ENCODE measurements at places on chromosomes 16 and 17. TPM values are rescaled to one million over a fixed set of nuclear protein-coding genes. Genes with fewer than 3 reads are reported as not detected.

TTC19 gene
- 61.8 TPM for polyA plus RNA-seq

DNA sequence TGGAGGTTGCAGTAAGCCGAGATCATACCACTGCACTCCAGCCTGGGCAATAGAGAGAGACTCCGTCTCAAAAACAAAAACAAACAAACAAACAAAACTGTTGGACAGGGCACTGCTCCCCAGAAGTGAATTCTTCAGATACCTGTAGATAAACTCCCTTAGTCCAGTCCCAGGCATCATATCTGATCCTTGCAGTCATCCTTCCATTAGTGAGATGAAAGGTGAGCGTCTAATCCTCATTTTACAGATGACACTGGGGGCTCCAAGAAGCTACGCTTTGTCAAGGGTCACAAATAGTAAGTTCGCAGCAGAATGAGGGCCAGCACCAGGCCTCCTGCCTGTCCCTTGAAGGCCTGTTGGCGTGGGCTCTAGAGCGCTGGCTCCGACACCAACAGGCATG, 102.0 kb downstream of the OR1D5 start:
- DNase-seq, result no peak

DNA sequence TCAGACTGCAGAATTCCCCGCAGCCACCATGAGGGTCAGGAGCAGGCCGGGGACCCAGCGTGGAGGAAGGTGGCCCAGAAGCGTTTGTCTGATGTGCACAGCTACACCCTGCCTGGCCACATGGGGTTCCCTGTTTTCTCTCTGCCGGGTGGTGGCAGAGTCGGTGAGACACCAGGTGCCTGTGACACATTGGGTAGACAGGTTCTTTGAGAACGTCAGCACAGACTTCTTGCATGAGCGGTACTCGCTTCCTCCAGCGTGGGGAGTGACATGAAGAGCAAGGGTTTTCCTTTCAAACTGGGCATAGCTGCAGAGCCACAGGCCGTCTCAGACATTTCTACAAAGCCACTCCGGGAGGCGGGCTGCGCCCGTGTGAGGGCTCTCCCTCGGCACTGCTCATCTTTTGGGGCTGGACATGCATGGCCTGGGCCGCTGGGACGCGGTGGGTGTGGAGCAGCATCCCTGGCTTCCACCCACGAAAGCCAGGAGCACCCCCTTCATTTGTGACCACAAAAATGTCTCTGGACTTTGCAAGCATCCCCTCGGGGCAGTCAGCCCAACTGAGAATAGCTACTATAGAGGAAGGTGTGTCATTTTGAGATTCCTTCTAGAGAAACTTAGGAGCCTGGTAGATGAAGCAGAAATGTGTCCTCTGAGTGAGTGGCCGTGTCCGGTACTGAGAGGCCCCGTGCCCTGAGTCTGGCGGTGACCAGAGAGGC, 26.0 kb downstream of the NME3 start:
- no peak for DNase-seq

CCL7 gene
- not detected for polyA plus RNA-seq

GRCh38 chr16:8713635-8714172, 39.3 kb downstream of the ABAT start:
- DNase-seq, result no peak

C16orf86 gene
- 2.1 TPM for polyA plus RNA-seq

MYL11 gene
- polyA plus RNA-seq, result 0.83 TPM

GRCh38 chr16:56606071-56606475, 2.3 kb upstream of the MT2A start:
- no peak for DNase-seq

DNA sequence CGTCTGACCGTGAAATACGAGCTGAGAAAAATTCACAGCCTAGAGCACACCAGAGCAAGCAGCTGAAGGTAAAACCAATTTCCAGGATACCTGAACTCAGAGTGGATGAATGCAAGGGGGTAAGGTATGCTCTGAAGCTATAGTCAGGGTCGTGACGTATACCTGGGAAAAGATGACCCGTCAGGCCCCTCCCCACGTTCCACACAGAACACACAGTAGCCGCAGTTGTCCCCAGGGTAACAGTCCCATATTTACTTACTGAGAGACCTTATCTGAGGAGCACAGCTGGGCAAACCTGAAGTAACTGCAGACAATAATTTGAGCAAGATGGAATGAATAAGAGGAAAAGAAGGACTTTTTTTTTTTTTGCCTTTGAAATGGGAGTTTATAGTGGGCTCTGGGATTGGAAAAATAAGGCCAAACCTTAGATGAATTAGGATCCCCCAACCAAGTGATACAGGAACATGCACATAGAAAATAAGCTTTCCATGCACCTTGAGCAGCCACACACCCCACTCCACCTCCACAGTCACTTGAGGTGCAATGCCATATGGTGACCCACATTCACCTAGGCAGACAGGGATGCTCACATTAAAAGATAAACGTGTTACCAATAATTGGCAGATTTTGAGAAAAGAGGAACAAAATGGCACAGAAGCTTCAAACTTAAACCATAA, 38.0 kb downstream of the ABCA6 start:
- DNase-seq, result no peak

DNA sequence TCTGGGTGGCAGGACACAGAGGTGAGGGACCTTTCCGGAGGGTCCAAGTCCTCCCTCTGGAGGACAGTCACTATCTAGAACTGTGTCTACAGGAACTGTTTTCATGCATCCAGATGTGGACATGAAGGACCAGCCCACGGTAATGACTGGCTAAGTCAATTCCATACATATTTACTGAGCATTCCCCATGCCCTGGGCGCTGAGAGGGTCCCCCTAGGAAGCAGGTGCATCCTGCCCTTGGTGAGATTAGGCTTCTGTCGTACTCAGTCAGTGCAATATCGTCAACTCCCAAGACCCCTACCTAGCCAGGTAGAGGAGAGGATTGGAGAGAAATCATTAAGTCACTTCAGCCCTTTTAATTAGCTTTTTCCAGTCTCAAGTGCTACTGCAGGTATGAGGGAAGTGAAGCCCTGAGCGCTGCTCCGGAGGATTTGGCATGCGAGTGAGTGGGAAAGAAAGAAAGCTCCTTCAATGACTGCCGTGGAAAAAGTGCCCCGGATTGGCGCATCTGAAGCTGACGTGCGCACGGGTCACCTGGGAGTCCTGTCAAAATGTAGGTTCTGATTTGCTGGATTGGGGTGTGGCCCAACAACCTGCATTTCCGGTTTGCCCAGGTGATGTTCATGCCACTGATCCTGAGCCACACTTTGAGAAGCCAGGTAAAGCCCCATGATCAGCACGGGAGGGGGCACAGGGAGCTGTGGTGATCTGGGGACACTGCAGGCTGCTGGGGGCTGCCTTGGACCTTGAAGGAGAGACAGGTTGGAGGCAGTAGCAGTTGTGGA, 367.4 kb upstream of the TNRC6C start:
- no peak for DNase-seq

- no peak for DNase-seq
These were observed 25.1 kb downstream of the STAT5B start for GRCh38 chr17:42251115-42251514.

B4GALNT2 gene
- 0.50 TPM for polyA plus RNA-seq

GRCh38 chr17:30170415-30170987, 53.9 kb downstream of the NSRP1 start:
- DNase-seq, result no peak

RAC3 gene
- 9.3 TPM for polyA plus RNA-seq

DNA sequence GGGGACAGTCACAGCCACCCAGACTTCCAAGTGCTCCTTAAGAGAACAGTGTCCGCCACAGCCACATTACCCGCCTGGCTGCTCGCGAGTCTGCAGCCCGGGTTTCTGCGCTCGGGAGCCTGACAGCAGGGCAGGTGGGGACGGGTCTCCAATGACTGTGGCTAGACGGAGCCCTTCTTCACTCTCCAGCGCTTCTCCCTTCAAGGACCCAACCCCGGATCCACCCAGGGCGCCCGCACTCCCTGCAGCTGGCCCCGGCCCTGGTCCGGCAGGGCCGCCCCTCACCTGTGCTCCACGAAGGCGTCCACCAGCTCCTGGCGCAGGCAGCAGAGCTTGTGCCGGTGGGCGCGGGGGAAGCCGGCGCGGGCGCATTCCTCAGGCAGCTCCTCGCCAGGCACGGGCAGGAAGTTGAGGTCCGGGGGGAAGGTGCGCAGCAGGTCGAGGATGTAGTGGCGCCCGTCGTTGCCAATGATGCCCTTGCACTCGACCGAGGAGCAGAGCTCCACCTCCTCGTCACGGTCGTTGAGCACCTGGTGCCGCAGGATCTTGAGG, 13.9 kb downstream of the CLUH start:
- DNase-seq, result no peak

CTRL gene
- 6.7 TPM for polyA plus RNA-seq

ACSM5 gene
- 4.9 TPM for polyA plus RNA-seq

DNA sequence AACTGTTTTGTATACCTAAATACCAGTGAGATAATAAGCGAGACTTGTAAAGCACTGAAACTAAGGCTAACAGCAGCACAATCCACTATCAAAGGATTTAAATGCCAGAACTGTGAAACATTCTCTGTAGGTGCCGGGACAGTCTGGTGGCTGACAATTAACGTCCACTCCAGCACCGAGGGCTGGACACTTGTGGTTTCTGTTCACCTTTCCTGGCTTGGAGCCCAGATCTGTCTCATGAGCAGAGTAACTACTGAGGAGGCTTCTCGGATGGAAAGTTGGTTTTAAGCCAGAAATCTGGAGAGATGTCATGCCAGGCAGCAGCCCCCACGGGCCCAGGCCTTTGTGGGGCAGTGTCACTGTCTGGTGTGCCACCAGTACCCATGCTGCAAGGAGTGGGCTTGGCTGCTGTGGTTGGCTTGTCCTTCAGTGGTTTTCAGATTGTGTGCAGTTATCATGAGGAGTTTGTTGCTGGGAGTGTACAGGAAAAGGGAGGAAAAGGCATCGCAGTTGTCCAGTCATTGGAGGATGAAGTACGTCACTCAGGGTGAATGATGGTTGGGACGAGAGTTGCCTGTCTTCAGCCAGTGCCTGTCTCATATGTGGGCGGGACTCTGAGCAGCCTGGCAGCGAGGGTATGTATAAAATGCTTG, 35.5 kb downstream of the UBN1 start:
- no peak for DNase-seq

CLEC10A gene
- polyA plus RNA-seq, result 1.6 TPM

KRT36 gene
- polyA plus RNA-seq, result not detected

GRCh38 chr16:81796035-81796434, 16.9 kb downstream of the PLCG2 start:
- no peak for DNase-seq

- no peak for DNase-seq
These were observed 13.5 kb downstream of the PRCD start for GRCh38 chr17:76553178-76553908.

GRCh38 chr16:85651629-85652430, 36.9 kb downstream of the GINS2 start:
- DNase-seq, result no peak

GRCh38 chr17:80283116-80283852, 22.6 kb downstream of the RNF213 start:
- DNase-seq, result no peak

CCL8 gene
- polyA plus RNA-seq, result 0.24 TPM

GRCh38 chr17:32451879-32452278, 7.6 kb downstream of the PSMD11 start:
- no peak for DNase-seq

DNA sequence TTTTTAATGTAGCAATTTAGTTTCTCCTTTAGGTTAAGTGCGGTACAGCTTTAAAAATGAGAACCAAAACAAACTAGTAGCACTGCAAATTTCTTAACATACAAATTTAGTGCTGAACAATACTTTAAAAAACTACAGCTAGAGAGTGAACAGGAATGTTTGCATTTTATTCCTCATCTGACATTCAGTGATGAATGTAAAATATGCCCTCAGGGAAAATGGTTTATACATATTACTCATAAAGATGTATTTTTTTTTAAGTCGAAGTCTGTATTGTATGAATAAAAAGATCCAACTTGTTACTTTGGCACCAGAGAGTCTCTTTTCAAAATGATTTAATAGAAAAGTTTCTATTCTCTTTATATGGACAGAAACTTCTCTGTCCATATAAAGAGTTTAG, 96.8 kb downstream of the BRIP1 start:
- DNase-seq, result no peak

SEPTIN12 gene
- 0.19 TPM for polyA plus RNA-seq

- DNase-seq, result no peak
These were observed 134.7 kb downstream of the ZNF778 start for GRCh38 chr16:89352091-89352681.

DNA sequence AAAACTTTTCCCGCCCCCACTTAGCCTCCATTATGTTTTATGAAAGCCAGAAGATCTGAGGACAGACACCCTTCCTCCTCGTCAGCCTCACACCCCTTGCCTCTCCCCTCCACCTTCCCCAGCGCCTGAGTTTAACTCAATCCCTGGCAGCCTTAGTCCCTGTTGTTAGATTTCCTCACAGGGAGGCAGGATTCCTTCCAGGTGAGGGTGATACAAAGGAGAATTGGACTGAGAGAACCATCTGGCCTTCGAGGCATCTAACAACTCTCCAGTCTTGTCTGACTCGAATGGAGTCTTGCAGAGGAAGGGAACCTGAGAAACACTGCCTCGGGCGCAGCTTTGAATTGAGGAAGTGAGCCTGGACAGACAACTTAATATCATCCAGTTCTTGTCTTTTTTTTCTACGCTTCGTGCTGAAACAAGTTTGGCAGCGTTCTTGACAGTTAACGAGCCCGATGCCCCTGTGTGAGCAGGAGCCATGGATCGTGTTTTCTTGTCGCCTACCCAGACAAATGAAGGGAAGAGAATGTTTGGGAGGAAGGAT, 1.3 kb upstream of the ZNF768 start:
- DNase-seq, result no peak

GRCh38 chr17:21817791-21818364, 125.6 kb downstream of the KCNJ18 start:
- no peak for DNase-seq

DNA sequence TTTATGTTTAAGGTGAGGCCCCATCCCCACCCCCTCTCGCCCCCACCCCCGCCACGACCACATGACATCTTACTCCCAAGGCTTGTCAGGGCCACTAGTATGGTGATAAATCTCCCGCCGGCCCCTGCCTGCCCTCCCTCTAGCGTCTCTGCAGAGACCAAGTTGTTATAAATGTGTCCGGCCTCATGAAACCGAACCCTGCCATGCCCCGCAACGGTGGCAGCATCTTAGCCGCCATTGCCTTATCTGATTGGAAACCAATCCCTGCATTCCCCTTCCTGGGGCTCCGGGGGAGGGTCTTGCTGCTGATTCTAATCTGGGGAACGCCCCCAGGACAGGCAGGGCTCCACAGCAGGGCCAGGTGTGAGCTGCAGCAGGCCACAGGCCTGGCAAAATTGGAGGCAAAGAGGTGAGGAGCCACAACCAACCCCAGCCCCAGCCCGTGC, 352.4 kb downstream of the C16orf95 start:
- DNase-seq, result no peak

DNA sequence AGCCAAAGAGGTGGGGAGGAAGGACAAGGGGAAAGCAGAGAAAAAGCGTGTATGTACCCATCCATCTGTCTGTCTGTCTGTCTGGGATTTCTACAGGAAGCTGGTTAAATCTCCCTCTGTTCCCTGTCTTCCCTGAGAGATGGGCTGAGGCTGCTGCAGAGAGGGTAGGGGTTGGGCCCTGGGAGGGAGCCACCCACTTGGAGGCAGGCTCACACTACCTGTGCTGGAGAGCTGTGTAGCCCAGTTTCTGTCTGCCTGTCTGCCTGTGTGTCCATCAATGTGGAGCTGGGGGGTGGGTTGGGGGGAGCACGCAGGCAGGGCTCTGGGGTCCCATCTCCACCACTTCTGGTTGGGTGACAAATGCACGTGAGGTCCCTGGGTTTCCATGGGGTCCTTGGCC, 18.6 kb upstream of the C17orf113 start:
- DNase-seq, result no peak
